ENCODE measurements at places on chromosomes 16 and 17.

DNA sequence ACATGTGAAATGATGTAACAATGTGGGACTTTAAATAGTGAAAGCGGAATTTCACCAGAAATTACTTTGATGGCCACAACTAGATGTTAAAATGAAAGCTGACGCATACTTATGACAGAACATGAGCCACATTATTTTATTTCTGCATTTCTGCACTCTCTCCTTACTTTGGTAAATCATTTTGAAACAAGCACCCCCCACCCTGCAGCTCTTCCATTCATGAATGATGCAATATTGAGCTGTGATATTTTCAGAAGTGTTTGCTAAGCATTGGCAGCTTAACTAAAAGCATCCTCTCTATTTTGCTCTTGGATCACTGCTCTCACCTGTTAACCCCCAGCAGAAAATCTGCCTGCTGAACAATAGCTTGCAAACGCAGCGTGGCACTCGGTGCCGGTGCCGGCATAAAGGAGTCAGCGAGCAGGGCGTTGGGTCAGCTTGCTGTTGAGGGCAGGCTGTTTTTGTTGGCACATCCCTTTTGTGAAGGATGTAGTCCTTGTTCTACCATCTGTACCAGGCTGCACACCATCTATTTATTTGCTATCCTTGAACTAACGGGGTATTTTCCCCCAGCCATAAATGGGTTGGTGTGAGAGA, 30.8 kb upstream of the CBLN1 start:
- no peak for DNase-seq

DNA sequence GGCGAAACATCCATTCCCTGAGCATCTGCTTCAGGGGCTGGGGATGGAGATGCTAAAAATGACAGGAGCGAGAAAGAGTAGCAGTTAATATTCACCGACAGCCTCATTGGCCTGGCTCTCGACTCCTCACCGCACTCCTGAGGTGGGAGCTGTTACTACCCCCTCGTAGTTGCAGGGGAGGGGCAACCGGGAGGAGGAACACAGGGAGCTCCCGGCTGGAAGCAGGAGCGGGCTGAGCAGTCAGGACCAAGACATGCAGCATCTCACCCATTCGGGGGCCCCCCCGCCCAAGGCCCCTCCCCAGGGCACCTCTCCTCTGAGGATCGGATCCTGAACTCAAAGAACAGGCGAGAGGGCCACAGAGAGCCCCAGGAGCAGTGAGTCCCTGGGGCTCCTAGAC, 4.5 kb upstream of the ACSF3 start:
- no peak for DNase-seq

DNA sequence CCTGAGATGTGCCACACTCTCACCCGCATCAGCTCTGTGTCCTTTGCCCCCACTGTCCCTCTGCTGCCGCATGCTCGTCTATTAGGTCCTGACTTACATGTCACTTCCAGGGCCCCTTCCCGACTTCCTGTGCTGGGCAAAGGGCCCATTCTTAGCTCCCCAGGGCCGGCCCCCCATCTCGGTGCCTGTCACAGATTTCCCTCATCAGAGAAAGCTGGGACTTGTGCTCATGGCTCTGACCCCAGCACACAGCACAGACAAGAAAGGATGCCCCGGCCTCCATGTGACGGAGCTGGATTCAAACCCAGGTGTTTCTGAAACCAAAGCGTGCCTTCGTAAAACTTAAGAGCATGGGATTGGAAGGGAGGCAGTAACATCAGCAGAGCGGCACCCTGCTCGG, 5.9 kb upstream of the MAPK7 start:
- no peak for DNase-seq

DNA sequence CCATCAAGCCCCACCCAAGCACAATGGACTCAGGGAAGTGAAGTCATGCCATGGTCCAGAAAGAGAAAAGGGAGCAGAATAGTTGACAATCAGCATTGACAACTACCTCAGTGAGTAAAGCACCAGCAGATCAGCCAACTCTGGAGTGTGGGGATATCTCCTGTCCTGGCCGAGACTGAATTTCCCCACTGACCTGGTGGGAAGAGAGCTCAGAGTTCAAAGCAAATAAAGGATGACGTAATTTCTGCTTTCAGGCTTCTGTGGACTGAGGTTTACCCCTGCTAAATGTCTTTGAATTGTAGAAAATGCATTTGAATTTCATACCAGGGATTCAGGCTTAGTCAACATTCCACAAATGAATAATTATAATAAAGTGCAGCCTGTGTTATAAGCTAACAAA, 152.9 kb downstream of the CBLN1 start:
- DNase-seq, result no peak

- no peak for DNase-seq
These were observed 75.8 kb upstream of the ENDOV start for GRCh38 chr17:80339118-80339517.

DNA sequence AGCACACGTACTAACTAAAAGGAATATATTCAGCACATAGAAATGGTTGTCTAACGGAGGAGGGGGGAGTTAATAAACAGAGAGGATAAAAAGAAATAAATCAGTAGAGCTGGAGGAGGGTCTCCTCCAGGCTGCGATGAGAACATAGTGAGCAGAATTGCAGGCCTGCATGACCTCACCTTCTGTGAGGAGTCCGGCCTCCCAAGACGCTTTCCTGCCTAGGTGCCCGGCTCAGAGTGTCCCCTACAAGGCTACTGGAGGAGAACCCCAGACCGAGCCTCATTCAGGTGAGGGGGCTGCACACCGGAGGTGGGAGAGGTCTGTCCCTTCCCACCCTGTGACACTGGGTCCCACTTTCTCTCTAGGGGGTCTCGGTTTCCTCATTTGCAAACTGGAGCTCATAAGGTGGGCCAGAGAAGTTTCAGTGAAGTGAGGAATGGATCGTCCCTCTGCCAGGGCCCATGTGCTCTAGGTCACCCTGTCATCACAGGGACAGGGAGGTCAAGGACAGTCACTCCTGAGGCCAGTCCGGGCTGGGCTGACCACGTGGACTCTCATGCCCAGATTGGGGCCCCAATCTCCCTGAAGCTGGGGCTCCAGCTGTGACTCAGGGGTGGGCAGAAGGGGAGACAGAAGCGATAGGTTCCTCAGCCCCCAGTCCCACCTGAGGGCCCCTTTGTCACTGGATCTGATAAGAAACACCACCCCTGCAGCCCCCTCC, 3.3 kb upstream of the HBM start:
- no peak for DNase-seq

- no peak for DNase-seq
These were observed 36.1 kb downstream of the HIC1 start for GRCh38 chr17:2090804-2091534.

GRCh38 chr16:16083421-16084156, 134.2 kb downstream of the ABCC1 start:
- DNase-seq, result no peak

DNA sequence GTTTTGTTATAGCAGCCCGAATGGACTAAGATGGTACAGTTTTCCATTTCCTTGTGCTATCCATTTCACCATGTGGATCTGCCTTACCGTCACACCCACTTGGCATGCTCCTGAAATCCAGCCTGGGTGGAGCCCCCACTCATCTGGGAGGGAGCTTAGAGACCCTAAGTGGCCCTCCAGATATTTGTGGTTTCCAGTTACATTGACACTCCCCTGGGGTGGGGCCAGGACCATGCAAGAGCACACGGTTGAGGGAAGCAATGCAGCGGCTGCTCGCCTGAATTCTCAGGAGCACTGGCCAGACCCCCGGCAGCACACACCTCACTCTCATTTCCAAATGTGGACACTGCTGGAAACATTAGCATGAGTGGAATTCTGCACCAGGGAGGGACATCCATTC, 231.1 kb downstream of the UTP18 start:
- DNase-seq, result no peak

GRCh38 chr16:25988084-25988483, 296.3 kb downstream of the HS3ST4 start:
- no peak for DNase-seq

DNA sequence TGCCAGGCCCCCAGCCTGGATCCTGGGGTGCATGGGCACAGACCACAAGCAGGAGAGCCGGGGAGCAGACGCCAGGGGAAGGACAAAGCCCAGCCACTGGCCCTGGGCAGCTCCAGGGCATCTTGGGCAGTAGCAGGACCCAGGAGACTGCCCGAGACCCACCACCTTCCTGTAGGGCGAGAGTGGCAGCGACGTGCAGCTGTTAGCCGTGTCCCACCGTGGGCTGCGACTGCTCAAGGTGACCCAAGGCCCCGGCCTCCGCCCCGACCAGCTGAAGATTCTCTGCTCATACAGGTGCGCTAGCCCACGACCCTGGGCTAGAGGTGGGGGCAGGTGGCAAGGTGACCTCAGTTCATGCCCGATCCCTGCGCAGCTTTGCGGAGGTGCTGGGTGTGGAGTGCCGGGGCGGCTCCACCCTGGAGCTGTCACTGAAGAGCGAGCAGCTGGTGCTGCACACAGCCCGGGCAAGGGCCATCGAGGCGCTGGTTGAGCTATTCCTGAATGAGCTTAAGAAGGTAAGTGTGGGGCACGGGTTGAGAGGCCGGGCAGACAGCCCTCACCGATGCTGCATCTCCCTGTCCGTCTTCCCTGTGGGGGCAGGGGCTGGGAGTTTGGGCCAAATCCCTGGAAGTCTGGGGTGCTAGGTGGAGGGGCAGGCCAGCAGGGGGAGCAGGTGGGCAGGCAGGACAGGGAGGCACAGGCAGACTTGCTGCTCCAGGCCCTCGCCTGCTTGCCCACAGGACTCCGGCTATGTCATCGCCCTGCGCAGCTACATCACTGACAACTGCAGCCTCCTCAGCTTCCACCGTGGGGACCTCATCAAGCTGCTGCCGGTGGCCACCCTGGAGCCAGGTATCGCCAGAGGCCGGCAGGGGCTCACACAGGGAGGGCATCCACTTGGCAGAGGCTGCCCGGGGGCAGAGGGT, 13.5 kb upstream of the SMIM5 start:
- DNase-seq, result peak; percentile 90

DNA sequence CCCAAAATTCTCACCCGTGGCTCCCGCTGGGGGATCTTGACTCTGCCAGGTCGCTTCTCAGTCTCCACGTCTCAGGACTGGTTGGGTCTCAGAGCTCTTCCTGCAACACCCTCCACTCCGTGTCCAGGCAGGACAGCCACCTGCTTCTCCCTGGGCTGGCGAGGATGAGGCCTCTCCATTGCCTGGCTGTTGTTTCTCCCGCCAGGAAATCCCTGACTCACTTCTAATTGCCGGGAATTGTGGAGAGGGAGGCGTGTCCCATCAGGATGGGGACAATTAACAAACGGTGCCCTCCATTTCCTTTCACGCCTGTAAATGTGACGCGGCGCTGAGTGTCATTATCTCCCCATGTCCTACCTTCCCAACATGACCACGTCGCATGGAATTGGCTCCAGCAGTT, 204.5 kb downstream of the RBFOX3 start:
- DNase-seq, result no peak

GRCh38 chr17:50172130-50172529, 6.3 kb downstream of the SGCA start:
- DNase-seq, result no peak

GRCh38 chr16:78647019-78647418, 547.6 kb downstream of the WWOX start:
- DNase-seq, result no peak

DNA sequence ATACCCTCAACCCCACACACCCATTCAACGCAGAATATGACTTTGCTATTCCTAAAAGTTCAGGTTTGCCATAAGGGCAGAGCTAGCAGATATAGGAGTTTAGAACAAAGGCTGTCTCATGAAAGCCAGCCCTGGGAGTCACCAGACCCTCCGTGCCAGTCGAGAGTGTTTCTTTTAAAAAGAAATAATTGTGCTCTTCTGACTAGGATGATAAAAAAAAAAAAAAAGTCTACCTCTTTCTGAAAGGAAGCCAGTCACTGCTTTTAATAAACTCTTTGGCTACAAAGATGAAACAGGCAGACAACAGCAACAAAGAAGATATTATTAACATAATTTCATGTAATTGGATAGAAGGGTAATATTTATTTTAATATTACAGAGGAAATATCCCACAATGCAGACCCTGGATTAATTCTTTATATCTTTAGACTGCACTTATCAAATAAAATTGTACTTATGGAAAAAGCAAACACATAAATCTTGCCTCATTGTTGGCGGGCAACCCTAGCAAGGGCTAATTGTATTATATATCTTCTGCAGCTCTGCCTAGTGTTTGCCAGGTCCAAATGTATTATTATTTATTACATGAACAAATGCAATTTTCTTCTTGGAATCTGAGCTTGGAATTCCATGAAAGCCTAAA, 277.5 kb upstream of the DYNLRB2 start:
- no peak for DNase-seq

DNA sequence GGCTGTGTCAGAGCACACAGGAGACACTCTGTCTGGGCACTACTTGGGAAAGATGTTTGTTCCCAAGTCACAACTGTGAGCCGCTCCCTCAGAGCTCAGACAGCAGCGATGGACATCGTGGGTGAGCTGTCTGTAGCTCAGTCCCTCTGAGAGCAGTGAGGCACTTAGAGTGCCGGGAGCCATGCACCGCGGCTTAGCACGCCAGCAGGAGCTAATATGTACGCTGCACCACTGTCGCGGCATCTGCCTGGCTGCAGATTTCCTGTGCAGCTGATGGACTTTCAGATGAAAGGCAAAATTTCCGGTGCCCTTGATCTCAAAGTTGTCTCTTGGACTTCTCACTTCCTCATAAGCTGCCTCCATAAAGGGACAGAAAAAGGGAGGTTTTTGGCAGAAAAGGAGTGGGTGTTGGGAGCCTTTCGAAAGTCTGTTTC, 92.8 kb upstream of the ZNF469 start:
- DNase-seq, result no peak

GRCh38 chr17:36994438-36994837, 45.7 kb downstream of the AATF start:
- no peak for DNase-seq

DNA sequence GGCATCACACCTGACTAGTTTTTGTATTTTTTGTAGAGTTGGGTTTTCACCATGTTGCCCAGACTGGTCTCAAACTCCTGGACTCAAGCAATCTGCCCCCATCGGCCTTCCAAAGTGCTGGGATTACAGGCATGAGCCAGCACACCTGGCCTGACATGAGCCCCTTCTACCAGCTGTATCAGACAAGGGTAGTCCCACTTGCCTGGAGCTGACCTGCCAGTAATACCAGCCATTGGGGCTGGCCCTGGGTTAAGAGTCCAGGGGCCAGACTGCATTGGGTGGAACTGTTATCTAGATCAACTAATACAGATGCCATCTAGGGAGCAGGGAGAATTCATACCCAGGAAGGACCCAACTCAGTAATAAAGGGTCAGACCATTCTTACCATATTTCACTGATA, 28.1 kb downstream of the WSB1 start:
- no peak for DNase-seq

GRCh38 chr16:48434653-48435317, 49.6 kb upstream of the SIAH1 start:
- no peak for DNase-seq

DNA sequence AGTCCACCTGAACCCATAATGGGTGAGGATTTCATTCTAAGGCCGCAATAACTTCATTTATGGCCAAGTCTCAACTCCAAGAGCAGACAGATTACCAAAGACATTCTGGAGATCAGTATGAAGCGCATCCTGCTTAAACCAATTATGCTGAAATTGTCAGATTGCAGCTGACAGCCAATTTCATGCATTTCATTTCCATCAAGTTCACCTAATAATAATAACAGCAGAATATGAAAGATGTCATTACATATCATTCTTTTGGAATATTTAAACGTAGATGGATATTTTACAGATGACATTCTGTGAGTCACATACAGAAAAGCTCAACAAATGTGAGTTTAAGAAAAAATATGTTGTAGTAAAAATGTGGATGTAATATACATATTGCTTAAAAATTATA, 54.9 kb upstream of the NACA2 start:
- no peak for DNase-seq

GRCh38 chr17:40602445-40603443, 37.5 kb upstream of the CCR7 start:
- no peak for DNase-seq
